T-helper 9 cell (primary cell): ENCODE measurements at places on chromosomes 6 and 20.

DNA sequence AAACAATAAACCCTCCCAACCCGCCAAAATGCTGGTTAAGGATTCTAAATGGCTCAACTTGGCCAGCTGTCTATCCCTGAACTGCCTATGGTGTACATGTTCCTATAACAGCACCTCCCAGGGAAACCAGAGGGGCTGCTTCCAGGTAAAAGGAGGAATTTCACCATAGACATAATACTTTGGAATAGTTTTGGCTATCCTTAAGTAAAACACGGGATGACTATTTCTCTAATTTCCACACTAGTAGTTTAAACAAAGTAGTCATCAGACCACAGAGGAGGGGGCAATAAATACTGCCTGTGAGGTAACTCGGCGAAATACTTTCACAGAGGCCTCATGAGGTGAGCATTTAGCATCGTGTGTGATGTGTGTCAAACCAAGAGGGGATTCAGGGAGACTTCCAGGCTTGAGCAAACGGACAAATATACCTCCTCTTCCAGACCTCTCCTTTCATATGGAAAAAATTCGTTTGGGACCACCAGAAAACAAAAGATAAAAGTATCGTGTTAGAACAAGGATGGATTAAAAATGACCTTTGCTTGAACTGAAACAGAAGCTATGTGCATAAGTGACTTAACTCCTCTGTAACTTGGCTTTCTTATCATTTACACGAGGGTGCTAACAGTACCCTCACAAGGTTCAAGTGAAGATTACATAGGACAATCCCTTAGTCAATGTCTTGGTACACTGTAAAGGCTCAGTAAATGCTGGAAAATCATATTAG lies 1.0 kb upstream of the XRN2 start:
- no peak for DNase-seq

- no peak for DNase-seq
Observed at GRCh38 chr6:19983374-19983773, 146.2 kb downstream of the ID4 start.

DNA sequence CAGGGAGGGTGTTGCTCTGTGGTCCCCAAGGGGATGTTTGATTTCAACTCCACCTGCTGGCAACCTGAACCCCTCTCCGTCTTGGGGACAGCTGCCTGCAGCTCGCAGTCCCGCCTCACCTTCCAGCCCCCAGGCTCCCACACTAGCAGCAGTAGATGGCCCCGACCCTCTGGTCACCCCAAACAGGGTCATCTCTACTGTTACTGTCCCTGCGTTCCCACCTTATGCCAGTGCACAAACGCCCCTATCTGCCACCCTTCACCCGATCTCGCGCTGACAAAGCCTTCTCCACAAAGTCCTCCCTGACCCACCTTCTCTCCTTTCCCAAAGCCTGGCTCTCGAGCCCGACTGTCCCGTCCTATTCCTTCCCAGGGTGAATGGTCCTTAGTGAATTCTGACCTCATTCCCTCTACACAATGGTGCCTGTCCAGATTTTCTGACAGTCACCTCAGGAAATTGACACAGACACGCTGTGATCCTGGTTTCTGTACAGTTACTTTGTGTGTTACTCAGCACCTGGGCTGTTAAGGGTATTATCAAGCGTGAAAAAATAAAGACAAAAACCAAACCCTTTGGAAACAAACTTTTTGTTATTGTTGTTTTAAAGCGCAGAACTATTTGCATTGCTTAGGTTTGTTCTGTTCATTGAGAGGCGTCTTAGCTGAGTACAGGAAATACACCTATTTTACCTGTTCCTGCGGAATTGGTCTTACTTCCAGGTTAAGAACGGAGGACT lies 728 bp downstream of the FUT9 start:
- DNase-seq = no peak

DNA sequence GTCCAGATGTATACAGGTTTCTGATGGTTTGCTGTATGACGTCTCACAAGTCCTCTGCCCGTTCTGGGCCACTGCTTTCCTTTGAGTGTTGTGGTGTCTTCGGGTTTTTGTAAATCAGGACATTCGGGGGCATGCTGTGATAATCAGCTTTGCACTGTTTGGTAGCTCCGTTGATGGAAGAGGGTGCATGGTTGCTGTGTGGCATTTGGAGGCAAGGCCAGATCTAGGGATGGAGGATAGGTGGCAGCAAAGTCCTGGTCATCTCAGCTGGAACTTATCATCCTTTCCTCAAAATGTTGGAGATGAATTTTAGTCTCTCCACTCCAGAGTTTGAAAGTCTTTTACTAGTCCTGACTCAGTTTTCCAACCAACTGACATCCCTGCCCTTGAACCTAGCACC lies 91.0 kb downstream of the SCP2D1 start:
- DNase-seq = no peak

GRCh38 chr6:41630069-41630468 lies 8.2 kb upstream of the MDFI start:
- no peak for DNase-seq

GRCh38 chr6:15473741-15474161 lies 189.1 kb downstream of the DTNBP1 start:
- DNase-seq = no peak
